SK-MEL-5 (cell line): ENCODE measurements at places on chromosomes 16 and 17.

- DNase-seq = no peak
Observed at GRCh38 chr17:27974531-27975145, 67.8 kb upstream of the NLK start.

DNA sequence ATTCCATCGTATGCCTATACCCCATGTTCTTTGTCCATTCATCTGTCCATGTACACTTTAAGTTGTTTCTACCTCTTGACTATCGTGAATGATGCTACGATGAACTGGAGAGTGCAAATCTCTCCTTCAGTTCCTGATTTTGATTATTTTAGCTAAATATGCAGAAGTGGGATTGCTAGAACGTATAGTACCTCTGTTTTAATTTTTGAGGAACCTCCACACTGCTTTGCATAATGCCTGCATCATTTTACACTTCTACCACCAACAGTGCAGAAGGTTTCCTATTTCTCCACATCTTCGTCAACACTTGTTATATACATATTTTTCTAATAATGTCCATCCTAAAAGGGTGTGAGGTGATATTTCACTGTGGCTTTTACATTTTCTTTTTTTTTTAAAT lies 43.9 kb downstream of the SDR42E1 start:
- no peak for DNase-seq

DNA sequence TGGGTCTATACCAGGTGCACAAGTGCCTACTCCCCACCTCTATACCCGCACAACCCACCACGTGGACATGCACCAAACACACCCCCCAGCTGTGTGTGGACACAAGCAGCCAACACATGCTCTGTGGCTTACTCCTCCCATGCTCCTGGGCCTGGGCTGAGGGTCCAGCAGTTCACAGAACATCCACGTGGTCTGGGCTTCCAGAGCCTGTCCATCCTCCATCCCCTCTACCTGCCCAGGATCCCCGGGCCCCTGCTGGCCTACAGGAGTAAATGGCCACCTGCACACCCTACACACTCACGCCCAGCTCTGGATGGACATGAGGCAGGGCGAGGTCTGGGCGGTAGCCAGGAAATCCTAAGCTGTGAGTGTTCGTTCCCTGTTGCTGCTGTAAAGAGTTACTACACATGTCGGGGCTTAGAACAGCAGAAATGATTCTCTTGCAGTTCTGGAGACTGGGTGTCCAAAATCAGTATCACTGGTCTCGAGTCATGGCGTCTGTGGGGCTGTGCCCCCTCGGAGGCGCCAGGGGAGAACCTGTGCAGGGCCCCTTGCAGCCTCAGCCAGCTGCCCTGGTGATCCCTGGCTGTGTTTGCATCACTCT lies 15.0 kb upstream of the RAI1 start:
- DNase-seq = no peak

GRCh38 chr16:23692190-23692837 lies 13.6 kb downstream of the PLK1 start:
- DNase-seq = no peak

- DNase-seq = peak; percentile 68
Observed at GRCh38 chr17:10875984-10876555, 38.2 kb upstream of the PIRT start.

DNA sequence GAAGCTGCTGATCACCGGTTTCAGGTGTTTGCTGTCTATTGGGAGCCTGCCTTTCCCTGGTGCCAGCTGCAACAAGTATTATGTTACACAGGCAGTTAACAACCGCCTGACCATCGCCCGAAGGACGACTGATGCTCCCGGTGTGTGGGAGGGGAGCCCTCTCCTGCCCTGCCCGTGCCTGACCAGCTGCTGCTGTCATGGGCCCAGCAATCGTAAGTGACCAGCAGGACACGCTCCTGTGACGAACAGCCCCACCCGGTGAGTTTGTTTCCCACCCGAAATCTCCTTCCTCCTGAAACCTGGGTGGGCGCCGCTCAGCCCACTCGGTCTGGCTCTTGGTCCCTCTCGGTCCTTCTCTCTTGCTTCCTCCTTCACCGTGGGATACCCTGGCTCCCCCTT lies 17.9 kb upstream of the UBE2I start:
- DNase-seq = no peak

DNA sequence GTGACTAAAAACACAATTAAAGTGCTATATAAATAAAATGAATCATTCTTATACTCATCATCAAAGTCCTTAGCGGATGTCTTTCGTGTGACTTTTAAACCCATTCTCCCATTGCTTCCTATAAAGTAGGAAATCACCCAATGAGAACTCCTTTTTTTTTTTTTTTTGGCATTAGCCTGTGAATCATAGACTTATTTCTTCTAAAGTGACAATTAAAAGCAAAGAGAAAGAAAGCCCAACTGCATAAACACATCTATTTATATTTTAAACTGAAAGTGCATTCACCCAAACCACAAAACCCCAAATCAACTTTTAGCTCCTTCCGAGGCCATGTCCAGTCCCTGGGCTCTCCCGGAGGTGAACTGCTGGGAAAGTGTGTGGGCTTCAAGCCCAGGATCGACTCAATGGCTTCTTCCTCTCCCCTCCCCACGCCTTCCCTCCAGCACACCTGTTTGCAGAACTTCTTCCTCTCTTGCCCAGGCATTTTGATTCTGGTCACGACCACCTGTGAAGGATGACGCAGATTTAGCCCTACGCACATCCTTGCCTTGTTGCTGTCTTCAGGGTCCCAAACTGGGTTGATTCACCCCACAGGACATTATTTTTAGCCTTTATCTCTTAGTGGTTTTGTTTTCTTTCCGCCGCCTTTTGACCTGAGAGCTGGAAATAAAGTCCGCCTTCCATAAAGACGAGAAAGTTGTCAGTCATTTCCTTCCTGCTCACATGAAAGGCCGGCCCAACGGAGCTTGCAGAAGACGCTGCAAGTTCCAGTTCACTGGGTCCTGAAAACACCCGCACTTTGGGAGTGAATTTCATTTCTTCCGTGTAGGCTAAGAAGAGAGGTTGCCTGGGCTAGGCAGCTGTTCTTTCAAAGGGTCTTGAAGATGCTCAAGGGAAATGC lies 166.8 kb downstream of the MAP2K6 start:
- no peak for DNase-seq

DNA sequence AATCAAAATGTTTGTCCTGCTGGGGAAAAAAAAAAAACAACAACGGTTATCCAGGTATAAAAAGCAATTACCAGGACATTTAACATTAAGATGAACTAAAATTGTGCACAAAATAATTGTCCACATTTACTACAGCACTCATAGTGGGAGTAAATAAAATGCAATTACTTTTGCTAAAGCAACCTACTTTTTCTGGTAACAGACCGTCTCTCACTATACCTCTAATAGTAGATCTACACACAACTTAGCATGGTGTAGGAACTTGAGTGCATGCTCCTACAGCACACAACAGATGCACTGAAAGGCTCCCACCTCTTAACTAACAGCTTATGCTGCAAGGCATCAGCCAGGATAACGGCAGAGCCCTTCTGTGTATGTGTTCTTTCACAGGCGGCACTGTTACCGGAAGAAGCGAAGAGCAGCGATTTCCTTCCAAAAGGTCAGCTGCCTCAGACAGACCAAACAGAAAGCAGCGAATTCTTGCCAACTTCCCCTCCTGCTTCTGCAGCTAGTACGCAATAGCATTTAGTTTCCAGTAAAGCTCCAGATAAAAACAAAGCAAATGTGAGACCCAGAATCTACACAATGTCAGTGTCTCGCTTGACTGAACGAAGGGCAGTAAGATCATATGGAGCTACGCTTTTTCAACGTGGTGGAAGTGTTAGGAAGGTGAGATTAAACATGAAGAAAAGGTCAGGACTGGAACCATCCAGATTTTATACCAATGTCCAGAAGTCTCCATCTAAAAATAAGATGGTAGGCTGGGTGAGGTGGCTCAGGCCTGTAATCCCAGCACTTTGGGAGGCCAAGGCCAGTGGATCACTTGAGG lies 27.6 kb downstream of the STAT5B start:
- peak; percentile 97 for DNase-seq

DNA sequence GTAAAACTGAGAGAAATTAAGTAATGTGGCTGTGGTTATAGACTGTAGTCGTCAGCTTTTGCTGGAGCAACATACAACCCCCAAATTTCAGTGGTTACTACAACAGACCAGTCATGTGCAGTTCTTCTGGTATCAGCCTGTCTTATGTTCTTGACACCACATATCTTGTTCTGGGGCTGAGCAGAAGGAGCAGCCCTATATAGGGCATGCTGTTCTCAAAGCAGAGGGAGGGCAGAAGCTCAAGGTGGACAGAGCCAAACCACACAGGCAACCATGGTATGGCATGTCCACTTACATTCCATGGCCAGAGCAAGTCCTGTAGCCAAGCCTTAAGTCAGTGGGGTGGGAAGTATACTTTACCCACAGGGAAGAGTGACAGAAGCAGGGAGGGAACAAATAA lies 7.7 kb downstream of the PRKAR1A start:
- no peak for DNase-seq

DNA sequence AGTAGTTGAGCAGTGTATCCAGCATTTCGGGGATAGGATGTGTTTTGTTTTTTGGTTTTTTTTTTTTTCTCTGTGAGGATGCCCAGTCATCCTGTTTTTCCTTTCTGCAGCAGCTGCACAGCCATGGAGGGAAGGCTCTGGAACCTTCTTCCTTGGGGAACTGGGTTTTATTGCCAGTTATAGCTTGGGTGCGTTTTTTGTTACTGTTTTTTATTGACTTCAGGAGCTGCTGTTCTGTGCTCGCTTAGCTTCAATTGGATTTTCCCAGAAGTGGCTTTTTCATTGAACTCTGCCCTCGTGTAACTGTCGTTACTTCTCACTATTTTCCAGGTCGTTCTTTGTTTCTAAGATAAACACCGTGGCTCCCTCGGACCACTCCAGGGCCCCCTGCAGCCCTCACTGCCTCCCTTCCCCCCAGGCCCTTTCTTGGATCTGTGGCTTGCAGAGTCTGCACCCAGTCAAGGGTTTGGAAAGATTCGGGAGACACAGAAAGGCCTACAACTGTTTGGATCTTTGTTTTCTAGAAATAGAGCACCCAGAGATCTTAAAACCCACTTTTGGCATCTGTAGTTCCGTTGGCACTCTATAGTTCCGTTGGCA lies 119.7 kb upstream of the CACNG5 start:
- no peak for DNase-seq
